Fibroblast of skin of scalp (primary cell): ENCODE measurements at places on chromosomes 6 and 20.

- DNase-seq: no peak
These were observed 19.9 kb downstream of the PSMG4 start for GRCh38 chr6:3278691-3279090.

DNA sequence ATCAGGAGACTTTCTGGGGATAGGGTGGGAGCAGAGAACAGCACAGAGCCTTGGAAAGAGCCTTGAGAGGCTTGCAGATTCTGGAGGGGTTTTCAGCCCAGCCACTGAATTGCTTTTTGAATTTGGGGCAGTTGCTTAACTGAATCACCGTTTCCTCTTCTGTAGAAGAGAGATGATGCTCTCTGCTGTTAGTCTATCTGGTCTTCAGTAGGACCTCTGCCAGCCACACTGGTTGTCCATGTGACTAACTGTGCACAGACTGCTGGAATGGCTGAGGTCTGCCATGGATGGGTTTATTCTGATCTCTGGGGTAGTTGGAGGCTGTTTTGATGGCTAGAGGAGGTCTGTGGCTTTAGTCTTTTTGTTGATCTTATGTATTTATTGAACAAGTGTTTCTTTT is 21.4 kb upstream of the PRDM1 start:
- peak; percentile 19 for DNase-seq

DNA sequence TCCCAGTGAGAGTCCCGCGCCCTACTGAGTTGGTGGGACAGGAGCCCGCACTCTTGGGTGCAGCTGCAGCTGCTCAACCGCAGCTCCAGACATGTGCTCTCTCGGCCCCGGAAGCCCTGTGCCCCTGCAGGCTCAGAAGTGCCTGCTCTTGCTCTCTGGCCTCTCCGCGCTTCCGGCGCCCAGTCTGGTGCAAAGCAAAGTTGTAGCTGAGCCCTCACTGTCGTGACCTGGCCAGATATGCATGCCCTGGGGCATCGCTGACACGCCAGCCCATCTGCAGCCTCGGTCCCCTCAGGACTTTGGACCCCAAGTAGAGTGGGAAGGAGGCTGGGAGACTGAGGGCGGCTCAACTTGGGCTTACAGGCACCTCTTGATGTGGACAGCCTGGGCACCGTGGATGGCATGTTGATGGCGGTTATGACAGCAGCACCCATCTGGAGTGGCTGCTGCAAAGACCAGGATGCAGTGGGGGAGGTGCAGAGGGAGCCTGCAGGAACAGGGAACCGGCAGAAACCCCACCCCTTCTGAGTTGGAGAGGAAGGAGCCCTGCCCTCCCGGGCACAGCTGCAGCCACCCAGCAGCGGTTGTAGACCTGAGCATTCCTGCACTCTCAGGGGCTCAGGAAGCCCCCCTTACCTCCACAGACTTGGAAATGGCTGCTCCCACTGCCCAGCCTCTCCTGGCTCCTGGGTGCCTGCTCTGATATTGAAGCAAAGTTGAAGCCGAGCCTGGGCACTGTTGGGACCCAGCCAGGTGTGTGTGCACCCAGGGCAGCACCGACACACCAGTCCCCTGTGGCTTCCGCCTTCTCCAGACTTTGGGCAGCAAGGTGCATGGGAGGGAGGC is 462.6 kb downstream of the TBC1D32 start:
- DNase-seq: no peak

DNA sequence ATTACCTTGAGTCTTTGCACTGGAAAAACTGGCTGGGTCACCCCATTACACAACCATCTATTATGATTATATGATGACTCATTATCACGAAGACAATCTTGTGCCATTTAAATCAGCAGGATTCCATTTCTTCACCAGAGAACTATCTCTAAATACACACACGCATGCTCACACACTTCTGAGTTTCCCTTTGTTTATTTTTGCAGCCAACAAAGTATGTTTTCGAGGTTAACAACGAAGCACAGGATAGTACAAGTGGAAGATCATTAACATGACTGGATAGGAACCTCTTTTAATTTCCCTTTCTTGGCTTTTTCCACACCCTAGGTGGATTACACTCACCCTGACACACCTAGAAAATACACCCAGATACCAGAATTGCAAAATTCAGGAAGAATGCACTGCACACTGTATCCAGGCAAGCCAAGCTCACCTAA is 18.9 kb downstream of the PERP start:
- DNase-seq: peak; percentile 85

- no peak for DNase-seq
These were observed 78.0 kb upstream of the FOXQ1 start for GRCh38 chr6:1233924-1234323.

DNA sequence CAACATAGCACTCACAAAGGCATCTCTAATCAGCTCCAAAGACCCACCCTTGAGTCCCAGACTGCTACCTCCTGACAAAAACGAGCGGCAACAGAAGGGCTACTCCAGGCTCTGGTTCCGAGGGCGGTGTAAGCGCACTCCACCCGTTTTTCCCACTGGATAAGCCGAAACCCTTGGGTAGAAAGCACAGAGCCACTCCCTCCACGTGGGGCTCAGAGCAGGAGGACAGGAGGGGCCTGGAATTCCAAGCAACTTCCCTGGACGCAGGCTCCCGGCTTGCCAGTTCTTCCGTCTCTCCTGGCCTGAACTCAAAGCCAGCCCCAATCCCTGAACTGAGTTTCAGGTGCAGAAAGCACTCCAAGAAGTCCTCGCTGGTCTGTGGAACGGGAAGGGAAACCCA is 7.4 kb downstream of the GMEB2 start:
- no peak for DNase-seq

DNA sequence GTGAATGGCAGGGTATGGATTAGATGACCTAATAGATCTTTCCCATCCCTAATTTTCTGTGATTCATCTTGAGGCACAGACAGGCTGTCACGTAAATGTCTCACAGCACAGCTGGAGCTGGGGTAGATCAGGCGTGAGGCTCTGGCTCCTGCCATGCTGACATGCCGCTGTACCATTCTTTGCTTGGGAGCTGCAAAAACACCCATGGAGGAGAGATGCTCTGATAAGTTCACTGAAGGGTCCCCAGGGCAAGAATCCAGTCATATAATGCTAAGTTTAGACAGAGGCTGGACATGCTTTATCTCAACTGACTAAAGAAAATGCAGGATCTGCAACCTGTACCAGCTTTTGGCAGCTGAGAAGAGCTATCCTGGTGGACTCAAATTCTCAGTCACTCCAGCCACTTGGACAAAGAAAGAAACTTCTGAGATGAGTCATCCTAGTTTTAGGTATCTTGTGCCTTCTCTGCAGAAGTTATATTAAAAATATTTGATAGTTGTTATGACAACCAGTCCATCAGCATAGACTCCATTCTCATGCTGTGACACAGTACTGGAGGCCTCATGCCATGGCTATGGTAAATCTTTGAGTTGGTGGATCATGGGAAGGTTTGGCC is 185.1 kb upstream of the RAB32 start:
- DNase-seq: peak; percentile 79

DNA sequence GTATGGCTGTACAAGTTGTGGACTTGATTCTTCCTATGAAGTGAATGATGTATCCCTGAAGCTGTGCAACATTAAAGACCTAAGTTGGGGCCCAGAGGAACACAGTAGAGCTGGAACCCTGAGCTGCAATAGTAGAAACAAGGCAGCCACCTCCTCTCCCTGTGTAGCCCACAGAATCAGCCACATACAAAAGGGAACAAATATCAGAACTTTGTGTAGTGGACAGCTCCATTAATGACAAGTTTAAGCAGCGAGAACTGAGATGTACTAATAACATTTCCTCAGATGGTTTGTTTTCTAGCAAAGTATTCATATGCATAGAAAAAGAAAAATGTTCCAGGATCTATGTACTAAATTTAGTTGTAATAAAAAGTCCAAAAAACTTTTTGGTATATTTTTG is 19.2 kb downstream of the PHACTR1 start:
- no peak for DNase-seq

- no peak for DNase-seq
These were observed 234.2 kb downstream of the NRN1 start for GRCh38 chr6:5772408-5773120.

- DNase-seq: no peak
These were observed 230.6 kb downstream of the TSHZ2 start for GRCh38 chr20:53202777-53203176.

GRCh38 chr20:49214571-49214970 is 4.6 kb upstream of the DDX27 start:
- DNase-seq: no peak

DNA sequence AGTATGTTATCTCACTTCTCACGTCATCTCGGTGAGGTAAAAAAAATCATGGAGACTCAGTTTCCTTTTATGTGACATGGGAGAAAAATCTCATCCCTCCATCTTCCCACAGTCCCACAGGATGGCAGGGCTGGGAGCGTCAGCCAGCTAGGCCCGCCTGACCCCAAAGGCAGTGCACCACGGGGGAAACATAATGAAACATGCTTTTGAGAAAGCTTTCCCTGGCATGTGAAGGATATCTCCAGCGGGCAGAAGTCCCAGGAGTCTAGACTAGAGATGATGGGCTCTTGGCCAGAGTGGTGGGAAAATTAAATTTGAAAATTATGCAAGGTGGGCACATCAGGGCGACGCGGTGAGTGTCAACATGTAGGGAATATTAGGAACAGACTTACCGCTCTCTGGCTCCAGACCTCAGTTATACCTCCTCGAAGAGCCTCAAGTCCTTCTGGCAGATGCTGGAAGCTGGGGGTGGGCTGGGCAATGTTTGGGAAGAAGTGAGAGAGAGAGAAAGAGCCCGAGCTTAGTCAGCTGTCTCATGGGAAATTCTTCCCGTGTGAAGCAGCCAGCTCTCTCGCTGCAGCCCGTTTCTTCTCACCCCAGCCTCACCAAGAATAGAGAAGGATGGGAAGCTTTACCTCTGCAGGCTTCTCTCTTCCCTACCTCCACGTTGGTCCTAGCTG is 52.3 kb downstream of the MOCS1 start:
- peak; percentile 98 for DNase-seq

- DNase-seq: no peak
These were observed 195.8 kb downstream of the SYNDIG1 start for GRCh38 chr20:24665196-24665595.

- DNase-seq: peak; percentile 71
These were observed 25.0 kb downstream of the TAF8 start for GRCh38 chr6:42075159-42075838.

- peak; percentile 91 for DNase-seq
These were observed 309.3 kb downstream of the PRL start for GRCh38 chr6:21987501-21987957.

DNA sequence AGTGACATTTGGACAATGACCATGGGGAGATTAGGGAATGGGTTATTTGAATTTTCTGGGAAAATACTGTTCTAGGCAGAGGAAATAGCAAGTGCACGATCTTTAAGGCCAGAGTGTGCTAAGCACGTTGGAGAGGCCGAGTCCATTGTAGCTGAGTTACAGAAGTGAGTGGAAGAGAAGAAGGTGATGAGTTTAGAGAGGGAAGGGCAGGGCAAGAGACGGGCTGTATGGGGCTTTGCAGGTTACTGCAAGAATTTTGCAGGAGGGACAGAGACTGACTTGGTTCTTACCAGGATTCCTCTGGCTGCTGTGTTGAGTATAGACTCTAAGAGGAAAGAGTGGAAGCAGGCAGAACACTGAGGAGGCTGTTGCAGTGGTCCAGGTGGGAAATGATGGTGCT is 1.1 kb upstream of the NCOA3 start:
- no peak for DNase-seq

DNA sequence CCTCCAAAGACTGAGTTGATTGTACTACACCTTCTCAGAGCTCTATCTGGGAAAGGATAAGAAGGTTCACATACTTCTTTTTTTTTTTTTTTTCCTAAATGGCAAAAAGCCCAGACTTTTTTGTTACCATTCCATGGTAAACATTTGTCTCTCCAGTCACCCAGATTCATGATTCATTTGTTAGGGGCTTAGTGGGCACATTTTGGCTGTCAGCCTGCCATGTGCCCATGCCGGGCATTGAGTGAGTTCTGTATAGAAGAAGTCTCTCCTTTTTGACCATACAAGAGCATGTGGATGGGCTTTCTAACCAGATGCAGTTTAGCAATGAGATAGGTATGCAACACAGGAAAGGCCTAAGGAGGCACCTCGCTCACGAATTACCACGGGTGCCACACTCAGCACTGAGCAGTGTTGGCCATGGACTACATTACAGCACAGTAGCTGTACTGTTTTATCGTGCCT is 447.5 kb upstream of the HSF2 start:
- peak; percentile 85 for DNase-seq

DNA sequence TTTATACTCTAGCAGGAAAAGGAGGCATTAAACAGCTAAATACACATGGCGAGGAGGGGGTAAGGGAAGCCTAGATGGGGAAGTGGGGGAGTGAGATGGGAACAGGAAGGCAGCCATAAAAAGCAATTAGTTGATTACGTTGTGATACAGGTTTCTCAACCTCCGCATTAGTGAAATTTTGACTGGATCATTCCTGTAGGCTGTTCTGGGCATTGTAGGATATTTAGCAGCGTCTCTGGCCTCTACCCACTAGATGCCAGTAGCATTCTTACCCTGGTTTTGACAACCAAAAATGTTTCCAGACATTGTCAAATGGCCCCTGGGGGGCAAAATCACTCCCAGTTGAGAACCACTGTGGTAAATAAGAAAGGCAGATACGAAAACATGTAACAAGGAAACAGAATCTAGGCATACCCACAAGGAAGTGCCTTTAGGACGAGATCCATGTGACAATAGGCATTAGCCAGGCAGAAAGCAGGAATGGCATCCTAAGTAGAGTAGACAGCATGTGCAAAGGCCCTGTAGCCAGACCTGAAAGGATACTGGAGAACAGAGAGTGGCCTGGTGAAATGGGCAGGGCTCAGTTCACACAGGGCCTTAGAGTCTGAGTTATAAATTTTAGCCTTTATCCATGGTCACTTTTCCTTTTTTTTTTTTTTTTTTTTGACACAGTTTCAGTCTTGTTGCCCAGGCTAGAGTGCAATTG is 25.8 kb upstream of the PTPN1 start:
- DNase-seq: no peak

- peak; percentile 12 for DNase-seq
These were observed 893 bp downstream of the POLR1H start for GRCh38 chr6:30061858-30062458.

- no peak for DNase-seq
These were observed 62.6 kb downstream of the NPEPL1 start for GRCh38 chr20:58755062-58755697.

- DNase-seq: no peak
These were observed 41.2 kb upstream of the POLR1H start for GRCh38 chr6:30019819-30020218.

GRCh38 chr6:31907158-31907813 is 5.4 kb upstream of the ZBTB12 start:
- DNase-seq: peak; percentile 71

DNA sequence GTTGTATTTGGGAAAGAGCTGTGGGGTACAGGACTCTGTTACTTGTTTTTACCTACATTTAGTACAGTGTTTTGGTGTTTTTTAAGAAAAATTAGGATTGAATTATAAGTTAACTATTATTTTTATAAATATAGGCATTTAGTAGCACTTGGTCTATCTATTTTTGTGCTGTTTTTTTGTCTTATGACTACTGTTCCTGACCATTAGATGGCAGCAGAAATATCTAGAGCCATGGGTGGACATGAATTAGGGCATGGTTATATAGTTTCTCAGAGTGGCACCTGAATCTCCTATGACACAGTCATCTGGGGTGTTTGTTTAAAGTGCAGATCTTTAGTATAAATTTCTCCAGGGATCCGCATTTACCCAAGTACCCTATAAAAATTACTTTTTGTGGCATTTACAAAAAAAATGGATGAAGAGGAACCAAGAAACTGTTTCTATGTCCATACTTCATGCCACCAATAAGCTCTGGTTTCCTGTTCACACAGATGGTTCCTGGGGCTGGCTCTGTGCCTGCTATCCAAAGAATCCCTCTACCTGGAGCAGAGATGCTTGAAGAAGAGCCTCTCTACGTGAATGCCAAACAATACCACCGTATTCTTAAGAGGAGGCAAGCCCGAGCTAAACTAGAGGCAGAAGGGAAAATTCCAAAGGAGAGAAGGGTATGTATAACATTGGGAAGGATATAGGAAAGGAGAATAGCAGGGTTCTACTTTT is 19.8 kb downstream of the NFYA start:
- peak; percentile 24 for DNase-seq
